Stimulated activated CD8-positive, alpha-beta memory T cell treated with anti-CD3 and anti-CD28 coated beads, Interleukin-4, amount 100 ng/mL, for 24 hours (primary cell): ENCODE measurements at places on chromosomes 3 and 15.

DNA sequence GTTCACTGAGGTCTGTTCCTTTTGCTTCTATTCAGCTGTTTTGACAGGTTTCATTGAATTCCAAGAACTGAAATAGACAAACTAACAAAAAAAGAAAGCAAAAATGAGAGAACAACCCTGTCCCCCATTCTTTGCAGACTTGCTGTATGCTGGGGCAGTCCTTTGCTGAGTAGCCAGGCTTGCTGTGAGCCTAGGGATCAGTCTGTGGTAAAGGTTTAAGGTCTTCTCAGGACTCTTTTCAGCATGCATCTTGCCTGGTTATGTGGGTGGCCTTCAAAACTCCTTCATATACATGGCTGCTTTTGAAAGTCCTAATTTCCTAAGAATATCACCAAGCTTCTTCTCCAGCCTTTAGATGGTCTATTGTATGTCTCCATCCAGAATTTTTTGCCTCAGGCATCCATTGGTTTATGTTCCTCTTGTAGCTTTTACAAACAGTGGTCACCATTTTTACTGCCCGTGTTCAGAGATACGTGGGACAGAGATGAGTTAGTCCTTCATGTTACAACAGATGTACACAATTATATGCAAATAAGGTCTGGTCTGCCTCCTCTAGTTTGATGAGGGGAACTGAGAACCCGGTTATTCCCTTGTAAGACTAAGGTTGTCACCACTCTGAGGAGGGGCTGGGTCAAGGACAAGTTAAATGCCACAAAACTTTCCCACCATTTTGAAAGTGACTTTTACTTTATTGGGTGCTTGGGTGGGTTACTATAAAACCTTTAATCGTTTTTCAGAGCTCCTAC, 41.4 kb downstream of the SACM1L start:
- DNase-seq, result no peak

GRCh38 chr3:14902719-14903118, 44.7 kb upstream of the NR2C2 start:
- DNase-seq, result no peak

GRCh38 chr15:38207621-38208020, 45.0 kb upstream of the SPRED1 start:
- DNase-seq, result no peak

- no peak for DNase-seq
These were observed 180.0 kb upstream of the SMAD3 start for GRCh38 chr15:66885281-66885915.
